T-cell (primary cell): ENCODE measurements at places on chromosomes 16 and 17.

GRCh38 chr16:65500919-65501318 is 379.1 kb upstream of the CDH11 start:
- DNase-seq: no peak

GRCh38 chr17:64615028-64615677 is 47.0 kb downstream of the SMURF2 start:
- no peak for DNase-seq

DNA sequence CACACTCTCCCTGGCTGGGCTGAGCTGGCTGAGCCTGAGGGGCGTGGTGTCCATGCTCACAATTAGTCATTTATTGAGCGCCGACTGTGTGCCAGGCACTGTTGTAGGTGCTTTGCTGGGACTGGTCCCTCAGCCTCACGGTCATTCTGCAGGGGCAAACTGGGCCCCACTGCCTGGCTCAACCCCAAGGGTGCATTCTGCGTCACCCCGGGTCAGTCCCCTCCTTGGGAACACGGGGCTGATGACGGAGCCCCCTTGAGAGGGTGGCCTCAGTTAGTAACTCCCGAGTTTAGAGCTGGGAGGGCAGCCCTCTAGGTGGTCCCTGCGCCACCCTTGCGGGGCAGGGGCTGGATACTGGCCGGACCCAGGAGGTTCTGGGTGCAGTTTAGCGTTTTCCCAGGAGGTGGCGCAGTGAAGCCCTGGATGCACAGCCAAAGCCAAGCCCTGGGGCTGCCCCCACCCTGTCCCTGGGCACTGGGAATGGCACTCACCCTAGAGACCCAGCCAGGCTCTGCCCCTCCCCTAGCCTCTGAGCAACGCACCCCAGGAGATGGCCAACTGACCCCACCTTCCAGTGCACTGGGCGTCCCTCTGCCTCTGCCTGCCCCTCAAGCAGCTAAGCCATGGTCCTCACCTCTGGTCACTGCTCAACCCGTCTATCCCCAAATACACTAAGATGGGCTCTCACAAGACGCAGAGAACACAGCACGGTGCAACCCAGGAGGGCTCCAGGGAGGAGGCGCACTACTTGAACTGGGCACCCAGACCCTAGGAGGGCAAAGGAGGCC is 243.2 kb upstream of the GSE1 start:
- DNase-seq: no peak

- DNase-seq: no peak
These were observed 118.3 kb upstream of the EEF2KMT start for GRCh38 chr16:5215901-5216300.

- no peak for DNase-seq
These were observed 363.8 kb downstream of the PMP22 start for GRCh38 chr17:14901376-14901775.

DNA sequence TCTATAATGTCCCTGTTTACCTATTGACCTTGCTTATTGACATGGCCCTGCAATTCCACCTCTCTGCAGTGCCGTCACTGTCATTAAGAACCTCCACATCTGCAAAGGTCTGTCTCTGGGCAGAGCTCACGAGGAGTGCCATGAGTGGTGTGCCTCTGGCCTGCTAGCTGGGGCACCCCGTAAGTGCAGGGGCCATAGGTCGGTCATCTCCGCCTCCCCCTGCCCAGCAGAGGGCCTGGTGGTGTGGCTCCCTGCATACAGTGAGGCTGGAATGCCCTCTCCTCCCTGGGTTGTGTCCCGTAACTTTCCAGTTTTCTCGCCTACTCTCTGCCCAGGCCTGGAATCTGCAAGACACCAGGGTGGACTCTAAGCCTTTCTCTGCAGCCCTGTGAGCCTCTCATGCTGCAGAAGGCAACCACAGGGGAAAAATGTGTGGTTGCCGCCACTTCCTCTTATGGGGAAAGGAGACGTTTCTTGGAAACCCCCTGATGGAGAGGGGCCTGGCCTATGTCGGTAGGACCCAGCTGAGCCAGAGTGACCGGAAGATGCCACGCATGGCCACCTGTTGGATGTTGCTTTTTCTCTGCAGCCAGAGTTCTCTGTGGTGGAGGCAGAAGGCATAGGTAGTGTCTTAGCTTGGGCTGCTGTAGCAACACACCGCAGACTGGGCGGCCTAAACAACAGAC is 2.7 kb upstream of the SNX20 start:
- peak; percentile 35 for DNase-seq

- no peak for DNase-seq
These were observed 95.4 kb upstream of the TOB1 start for GRCh38 chr17:50961282-50962220.

- no peak for DNase-seq
These were observed 198.1 kb upstream of the IRX3 start for GRCh38 chr16:54484700-54485099.

GRCh38 chr17:80031691-80032430 is 3.8 kb downstream of the TBC1D16 start:
- no peak for DNase-seq

- peak; percentile 84 for DNase-seq
These were observed 76.6 kb downstream of the CMIP start for GRCh38 chr16:81521141-81521626.

DNA sequence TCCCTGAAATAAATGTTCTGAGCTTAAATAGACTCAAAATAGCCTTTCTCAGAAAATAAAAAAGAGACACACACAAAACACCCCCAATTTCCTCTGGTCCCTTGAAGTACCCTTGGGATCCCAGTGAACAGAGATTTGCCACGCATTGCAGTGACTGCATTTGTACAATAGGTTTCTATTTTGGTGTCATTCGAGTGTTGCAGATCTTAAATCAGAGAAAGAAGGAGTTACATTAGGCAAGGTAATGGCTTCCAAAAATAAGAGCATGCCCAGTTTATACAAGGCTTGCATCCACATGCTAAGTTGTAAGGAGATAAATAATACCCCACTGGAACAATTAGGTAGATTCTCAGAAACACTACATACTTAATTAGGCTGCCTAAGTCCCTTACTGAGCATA is 2.2 kb downstream of the TOX3 start:
- no peak for DNase-seq

DNA sequence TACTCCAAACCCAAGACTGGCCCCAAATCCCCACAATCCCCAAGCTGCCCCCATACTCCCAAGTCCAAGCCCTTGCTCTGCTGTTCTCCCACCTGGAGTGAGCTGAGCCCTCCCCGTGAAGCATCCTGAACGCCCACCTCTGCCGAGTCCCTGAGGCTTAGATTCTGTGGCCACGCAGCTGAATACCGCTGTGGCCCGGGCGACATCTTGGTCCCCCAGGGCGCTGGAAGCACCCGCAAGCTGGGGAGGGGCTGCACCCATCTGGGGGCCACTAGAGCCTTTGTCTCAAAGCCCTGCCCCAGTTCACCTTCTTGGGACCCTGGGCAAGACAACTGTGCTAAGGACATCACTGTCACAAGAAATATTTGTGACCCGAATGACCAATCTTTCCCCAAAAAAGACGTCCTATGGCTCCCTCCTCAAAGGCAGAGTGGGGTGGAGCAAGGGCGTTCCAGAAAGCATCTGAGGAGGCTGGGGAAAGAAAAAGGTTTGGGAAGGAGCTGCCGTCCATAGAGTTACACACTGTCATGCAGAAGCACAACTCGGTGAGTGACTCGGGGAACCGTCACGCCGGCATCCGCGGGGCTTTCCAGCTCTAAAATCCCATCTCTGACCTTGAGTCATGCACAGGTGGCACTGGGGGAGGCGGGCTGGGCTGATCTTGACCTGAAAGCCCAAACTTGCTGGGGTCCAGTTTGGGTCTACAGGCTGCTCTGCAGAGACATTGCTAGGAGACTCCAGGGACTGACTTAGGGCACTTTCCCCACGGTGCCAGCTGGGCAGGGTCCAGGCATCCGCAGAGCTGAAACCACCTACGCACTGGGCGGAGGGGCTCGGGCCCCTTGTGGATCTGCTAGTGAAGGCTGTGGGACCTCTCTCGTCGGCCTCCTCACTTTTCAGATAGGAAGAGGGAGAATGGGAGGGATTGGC is 6.6 kb downstream of the PTX4 start:
- DNase-seq: no peak

DNA sequence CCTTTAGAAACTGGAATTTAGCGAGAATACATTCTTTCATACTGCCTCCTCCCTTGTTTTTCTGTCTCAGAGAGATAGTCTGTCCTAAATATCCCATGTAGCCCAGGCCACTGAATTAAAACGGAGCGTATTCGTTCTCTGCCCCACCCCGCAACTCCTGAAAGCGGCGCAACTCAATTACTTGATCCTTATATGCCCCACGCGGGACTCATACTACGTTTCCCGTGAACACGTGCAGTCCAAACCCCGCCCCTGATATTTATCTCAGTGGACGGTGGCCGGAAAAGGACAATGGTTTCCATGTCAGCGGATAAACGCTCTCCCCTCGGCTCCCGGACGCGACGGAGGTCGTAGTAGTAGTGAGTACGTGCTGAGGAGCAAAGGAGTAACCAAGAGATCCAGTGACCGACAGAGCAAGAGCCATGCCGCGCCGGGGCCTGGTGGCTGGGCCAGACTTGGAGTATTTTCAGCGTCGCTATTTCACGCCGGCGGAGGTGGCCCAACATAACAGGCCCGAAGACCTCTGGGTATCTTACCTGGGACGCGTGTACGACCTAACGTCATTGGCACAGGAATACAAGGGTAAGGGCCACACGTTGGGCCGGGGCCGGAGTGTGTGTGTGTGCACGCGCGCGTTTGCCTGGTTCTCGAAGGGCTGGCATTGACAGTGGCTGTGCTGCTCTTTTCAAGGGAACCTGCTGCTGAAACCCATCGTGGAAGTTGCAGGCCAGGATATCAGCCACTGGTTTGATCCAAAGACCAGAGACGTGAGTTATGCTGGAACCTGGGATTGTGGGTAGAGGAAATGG is at the start of gene CYB5D1:
Gene CYB5D1 (plus strand): TSS at position 291 of the 809 bp plus-strand sequence. CDS start 132 bp downstream, at position 423.
- DNase-seq: peak; percentile 89

DNA sequence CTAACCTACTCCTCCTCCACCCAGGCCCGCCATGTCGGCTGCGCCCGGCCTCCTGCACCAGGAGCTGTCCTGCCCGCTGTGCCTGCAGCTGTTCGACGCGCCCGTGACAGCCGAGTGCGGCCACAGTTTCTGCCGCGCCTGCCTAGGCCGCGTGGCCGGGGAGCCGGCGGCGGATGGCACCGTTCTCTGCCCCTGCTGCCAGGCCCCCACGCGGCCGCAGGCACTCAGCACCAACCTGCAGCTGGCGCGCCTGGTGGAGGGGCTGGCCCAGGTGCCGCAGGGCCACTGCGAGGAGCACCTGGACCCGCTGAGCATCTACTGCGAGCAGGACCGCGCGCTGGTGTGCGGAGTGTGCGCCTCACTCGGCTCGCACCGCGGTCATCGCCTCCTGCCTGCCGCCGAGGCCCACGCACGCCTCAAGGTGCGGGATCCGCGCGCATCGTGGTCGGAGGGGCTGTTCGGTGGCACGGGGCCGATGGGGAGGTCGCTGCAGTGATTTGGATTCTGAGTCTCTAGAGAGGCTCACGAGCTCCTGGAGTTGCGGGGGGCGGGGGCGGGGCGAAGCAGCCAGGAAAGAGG is 878 bp downstream of the TRIM72 start:
- no peak for DNase-seq
